ENCODE measurements at places on chromosomes 16 and 17.
A peak's percentile ranks its signal among the peaks of the same experiment; 100 is the strongest.

DNA sequence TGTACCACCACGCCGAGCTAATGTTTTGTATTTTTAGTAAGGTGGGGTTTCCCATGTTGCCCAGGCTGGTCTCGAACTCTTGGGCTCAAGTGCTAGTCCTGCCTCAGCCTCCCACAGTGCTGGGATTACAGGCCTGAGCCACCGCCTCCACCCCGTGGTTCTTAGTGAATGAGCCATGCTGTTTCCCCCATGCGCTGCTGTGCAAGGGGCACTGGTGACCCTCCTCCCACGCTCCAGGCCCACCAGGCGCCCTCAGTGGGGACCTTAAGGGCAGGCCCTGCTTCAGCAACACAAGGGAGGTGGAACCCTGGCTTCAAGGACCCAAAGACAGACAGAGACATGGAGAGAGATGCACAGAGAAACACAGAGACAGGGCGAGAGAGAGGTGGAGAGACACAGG lies 15.4 kb upstream of the NUDT16L1 start:
- no peak for DNase-seq

DNA sequence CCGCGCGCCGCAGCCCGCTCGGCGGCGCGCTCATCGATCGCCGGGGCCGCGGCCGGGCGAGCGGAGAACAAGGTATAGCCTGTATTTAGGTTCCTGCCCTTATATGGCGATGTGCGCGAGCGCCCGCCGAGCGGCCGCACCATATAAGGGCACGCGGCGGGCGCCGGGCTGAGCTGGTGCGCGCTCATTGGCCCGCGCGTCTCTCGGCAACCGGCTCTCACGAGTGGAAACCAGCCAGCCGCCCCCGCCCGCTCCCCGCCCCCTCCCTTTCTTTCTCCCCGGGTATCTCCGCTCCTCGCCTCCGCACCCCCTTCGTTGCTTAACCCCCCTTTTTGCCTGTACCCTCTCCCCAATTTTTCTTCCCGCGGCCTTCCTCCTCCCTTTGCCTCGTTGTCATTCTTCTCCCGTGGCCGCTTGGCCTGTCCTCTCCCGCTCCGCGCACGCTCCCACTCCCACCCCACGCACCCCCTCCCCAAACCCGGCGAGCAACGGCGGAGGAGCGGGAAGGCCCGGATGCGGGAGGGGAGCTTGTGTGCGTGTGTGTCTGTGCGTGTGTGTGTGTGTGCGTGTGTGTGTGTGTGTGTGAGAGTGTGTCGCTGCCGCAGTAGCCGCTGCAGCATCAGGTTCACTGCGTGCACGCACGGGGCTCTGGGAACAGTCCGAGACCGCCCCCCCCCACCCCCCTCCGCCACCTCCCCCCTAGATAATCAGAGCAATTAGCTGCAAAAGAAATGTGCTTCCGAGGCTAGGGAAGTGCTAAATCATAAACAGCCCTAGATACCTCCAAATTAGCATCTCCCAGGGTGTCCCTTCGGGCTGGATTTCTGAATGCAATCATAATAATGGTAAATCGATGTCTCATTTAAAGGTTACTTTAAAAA lies 13.5 kb upstream of the CBX8 start:
- peak; percentile 93 for DNase-seq

DNA sequence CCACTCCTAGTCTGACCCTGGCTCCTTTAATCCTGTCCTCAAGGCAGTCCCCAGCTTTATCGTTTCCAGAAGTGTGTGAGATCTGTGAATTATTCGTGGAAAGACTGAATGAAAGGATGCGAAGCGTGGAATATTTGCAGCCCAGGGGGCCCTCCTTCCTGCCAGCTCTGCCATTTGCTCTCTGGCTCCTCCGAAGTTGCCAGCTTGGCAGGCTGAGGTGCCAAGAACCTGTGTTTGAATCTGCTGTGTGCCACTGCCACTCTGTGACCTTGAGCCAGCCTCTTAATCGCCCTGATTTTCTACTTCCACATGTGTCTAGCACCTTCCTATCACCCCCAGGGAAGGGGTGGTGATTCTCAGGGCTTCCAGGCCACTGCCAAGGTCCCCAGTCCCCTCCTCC lies 10.8 kb downstream of the TBKBP1 start:
- no peak for DNase-seq

GRCh38 chr17:63984236-63984635 lies 11.5 kb upstream of the SCN4A start:
- DNase-seq, result no peak

All from NCI-H2227 treated with DMSO at 0.1 percent for 48 hours (cell line).